ENCODE measurements at places on chromosomes 13 and 19. TPM values are rescaled to one million over a fixed set of nuclear protein-coding genes. Genes with fewer than 3 reads are reported as not detected.

NOTCH3 gene
- total RNA-seq, result 0.25 TPM

HMGB1 gene
- total RNA-seq, result 1,114 TPM

VSTM1 gene
- total RNA-seq, result not detected

ZNF677 gene
- total RNA-seq, result not detected

- DNase-seq, result no peak
These were observed 910.2 kb upstream of the SLC10A2 start for GRCh38 chr13:103976371-103976770.

- no peak for DNase-seq
These were observed 604.7 kb downstream of the SLITRK6 start for GRCh38 chr13:85194482-85194881.

DNA sequence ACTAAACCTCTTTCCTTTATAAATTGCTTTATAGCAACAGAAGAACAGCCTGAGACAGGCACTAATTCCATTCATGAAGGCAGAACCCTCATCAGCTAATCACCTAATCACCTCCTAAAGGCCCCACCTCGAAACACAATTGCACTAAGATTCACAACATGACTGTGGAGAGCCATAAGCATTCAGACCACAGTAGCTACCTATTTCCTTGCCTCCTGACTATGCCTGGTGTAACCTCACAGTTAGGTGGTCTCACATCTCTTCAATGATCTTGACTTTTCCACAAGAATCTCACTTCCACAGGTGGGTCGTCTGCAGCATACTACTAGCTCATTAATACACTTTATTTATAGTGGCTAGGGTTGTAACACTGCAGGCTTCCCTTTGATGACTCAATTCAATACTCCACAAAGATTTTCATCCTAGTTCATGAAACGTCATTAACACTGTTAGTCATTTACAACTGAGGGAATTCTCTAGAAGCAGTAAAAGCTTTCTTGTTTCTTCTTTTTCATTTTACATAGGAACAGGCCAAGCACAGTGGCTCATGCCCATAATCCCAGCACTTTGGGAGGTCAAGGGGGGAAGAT lies 27.1 kb downstream of the STK24 start:
- no peak for DNase-seq

DNA sequence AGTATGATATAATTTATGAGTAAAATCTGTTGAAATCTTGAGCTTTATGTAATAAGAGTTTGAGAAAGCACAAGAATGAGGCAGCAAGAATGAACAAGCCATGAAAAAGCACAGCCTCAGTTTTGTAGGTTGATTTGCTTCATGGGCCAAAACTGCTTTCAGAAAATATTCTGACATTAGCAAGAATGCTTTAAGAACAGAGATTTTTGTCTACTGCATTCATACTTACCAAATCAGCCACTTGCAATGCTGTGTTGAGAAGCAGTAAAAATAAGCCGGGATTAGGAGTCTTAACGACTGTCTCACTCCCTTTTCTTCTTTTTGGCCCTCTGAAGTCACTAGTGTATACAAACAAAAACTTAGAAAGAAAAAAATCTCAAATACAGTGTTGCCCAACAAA lies 114.5 kb downstream of the POSTN start:
- no peak for DNase-seq

DNA sequence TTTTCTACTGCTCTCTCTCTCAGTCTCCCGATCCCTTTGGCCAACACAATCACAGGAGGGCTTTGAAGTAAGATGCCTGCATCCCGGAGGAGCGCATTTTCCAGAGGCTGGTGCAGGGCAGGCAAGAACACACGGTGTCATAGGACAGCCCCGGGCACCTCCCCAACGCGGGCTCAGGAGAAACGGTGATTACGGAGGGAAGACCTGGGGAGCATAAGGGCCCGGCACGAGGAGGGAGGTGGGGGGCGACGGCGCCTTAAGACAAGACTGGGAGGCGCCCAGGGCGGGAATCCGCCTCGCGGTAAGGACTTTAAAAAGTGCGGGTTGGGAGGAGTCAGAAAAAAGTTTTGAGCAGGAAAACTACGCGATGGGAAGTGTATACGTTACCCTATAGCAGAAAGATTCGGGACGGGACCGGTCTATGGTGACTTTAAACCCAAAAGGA lies 18.7 kb upstream of the ZNF888 start:
- DNase-seq, result peak; percentile 32

GRCh38 chr19:38252941-38253691 lies 3.1 kb downstream of the PPP1R14A start:
- DNase-seq, result no peak

- no peak for DNase-seq
These were observed 148.0 kb downstream of the PTPRS start for GRCh38 chr19:5192568-5192967.

GRCh38 chr19:29815231-29815630 lies 3.4 kb downstream of the CCNE1 start:
- DNase-seq, result peak; percentile 82
